Activated naive CD4-positive, alpha-beta T cell treated with anti-CD3 and anti-CD28 coated beads, Interleukin-2, amount 10 ng/mL, durations not matched to agents 7 days and 5 days (primary cell): ENCODE measurements at places on chromosomes 7 and 10.
A peak's percentile ranks its signal among the peaks of the same experiment; 100 is the strongest.

DNA sequence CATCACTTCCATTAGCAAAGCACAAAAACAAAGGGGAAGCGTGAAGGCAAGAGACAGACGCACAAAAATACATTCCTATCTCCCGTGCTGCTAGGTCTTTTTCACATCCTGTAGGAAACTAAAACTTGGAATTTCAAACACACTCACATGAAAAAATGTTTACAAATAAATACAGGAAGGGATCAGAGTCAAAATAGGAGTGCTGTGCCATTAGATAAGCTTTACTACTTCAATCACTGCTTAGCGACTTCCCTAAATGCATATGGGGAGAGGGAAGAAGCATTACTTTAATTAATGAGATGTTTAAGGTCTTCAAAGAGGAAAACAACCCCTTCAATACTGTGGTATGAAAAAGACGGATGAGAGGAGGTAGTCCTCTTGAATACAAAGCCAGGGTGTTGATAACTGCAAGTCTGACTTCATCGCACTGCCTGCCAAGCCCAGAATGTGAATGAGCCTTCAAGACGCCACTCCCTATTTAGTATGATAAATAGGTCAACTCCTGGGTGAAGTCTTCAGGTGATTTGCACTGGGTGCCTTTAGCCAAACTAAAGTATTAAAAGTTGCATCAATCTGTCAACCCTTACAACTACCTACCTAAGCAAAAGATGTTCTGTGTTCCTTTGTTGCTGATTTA is 13.9 kb downstream of the PARD3 start:
- no peak overlapping the region for H3K4me3 ChIP-seq
- no peaks in the 10 kb centered on the region for H3K4me1 ChIP-seq
- no peaks in the 10 kb centered on the region for H3K36me3 ChIP-seq
- H3K27me3 ChIP-seq: no peaks in the 10 kb centered on the region
- DNase-seq: no peak

- H3K27ac ChIP-seq: no peak overlapping the region
- DNase-seq: peak; percentile 17
- no peak overlapping the region for H3K4me3 ChIP-seq
Observed at GRCh38 chr10:43225787-43226153, 41.1 kb downstream of the RASGEF1A start.

GRCh38 chr7:25653384-25653783 is 425.1 kb upstream of the NPVF start:
- H3K4me3 ChIP-seq: no peak overlapping the region
- H3K4me1 ChIP-seq: peaks cover 4% of the 10 kb centered on the region
- no peaks in the 10 kb centered on the region for H3K36me3 ChIP-seq
- H3K27ac ChIP-seq: no peak overlapping the region
- no peaks in the 10 kb centered on the region for H3K27me3 ChIP-seq
- DNase-seq: no peak

- no peak overlapping the region for H3K4me3 ChIP-seq
- no peaks in the 10 kb centered on the region for H3K4me1 ChIP-seq
Observed at GRCh38 chr10:24390746-24391145, 181.8 kb downstream of the KIAA1217 start.
